Stimulated activated CD4-positive, alpha-beta T cell treated with anti-CD3 and anti-CD28 coated beads, Interleukin-1b, Interleukin-23, amount 100 ng/mL, for 24 hours (primary cell): ENCODE measurements at places on chromosomes 6 and 20.

- DNase-seq = no peak
Observed at GRCh38 chr20:61638802-61639585, 386.9 kb downstream of the CDH4 start.

GRCh38 chr20:29873946-29874345, 1383.5 kb upstream of the DEFB115 start:
- no peak for DNase-seq

DNA sequence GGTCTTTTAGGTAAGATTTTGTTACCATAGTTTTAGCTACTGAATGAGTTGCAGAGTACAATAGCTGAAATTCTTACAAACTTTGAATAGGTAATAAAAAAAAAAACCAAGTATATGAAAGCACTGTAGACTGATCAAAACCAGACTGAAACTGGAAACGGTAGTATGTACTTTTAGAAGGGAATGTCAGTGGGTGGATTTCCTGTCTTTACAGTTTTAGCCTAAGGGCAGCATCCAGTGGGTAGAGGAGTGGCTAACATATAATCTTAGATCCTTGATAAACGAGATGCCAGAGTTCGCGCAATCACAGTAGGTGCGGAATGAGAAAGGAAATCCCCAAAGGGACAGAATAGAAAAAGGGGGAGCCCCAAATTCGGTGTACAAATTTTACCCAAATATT, 385.9 kb upstream of the RUNX2 start:
- no peak for DNase-seq

DNA sequence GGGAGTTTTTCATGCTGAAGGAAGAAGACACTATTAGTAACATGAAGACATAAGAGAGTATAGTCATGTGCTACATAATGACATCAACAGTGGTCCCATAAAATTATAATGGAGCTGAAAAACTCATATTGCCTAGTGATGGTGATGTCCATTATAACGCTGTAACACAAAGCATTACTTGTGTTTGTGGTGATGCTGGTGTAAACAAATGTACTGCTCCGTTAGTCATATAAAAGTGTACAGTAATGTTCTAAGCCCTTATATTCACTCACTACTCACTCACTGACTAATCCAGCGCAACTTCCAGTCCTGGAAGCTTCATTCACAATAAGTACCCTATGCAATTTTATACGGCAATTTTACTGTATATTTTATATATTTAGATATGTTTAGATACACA, 26.8 kb upstream of the ASF1A start:
- no peak for DNase-seq

- DNase-seq = no peak
Observed at GRCh38 chr6:64672651-64673050, 1034.4 kb downstream of the EYS start.

DNA sequence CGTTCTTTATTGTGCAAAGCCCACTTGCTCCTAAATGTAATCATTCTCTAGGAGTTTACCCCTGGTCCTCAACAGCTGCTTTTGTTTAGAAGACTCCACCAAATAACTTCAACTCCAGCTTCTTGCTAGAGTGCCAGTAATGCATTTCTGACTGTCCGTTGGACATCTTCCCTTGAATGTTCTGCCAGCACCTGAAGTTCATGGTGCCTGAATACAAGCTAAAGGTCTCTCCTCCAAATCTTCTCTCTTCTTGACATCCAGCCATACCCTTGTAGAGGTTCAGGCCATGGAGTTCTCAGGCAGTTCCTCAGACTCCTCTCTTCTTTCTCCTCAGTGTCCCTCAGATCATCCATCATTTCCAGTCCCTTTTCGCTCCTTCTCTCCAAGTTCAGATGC, 21.7 kb downstream of the PHACTR2 start:
- DNase-seq = no peak

- DNase-seq = no peak
Observed at GRCh38 chr6:108113557-108114519, 39.3 kb upstream of the OSTM1 start.

DNA sequence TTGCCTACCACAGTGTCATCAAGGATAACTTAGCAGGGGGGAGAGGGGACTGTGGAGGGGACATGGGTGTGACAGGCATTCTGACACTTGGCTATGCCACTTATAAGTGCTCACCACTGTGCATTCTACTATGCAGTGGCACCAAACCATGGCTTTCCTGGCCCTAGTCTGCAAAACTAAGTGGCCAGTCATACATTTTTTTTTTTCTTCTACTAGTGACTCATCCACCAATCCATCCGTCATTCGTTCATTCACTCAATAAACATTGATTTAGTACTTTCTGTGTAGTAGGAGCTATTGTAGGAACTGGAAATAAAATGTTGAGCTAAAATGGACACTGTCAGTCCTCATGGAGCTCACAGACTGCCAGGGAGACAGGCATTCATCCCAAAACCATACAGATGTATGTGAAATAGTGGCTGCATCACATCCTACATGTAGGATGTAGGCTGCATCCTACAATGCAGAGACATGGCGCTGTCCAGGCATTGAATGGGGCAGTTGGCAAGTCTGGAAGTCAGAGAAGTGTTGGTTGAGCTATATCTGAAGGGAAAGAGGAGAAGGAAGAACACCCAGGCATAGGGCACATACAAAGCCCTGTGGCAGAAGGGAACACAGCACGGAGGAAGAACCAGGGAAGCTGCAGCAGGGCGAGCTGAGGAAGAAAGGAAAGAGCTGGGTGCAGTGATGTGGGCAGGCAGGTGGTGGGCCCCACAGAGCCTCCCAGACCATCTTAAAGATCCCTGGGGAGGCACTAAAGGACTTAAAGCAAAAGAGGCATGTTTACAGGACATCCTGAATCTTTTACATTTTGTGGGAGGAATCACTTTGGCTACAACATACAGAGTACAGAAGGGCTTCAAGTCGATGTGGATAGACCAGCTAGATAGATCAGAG, 224.4 kb downstream of the UST start:
- DNase-seq = no peak

GRCh38 chr6:38307740-38308139, 332.0 kb downstream of the BTBD9 start:
- no peak for DNase-seq

DNA sequence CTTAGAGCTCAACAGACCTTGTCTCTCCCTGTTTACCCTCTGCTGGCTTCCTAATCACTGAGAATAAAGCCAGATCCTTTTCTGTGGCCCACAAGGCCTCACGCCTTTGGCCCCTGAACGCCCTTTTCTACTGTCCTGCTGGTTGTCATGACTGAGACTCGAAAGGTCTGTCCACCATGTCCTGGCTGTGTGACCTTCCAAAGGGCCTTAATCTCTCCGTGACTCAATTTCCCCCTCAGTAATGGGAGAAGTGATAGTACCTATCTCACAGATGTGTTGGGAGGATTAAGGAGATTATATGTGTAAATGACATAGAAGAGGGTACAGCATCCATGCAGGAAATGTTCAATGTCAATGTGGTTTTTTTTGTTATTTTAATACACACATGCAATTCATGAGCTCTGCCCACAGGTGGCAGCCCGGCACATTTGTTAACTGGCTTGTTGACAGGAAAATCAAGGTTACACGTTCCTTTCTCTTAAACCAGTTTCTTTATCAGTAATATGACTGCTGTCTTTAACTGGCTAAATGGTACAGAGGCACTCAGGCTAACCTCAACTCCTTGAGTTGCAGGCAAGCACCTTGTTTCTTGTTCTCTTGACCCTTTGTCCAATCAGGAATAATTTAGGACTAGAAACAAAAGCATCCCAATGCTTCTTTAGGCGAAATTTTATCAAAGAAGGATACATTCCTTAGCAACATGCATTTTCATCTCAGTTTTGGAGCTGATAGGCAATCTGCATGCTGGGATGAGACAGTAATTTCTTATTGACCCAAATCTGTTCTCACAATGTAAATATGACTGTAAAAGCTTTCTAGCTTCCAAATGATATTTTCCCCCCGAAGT, 16.6 kb downstream of the SLC22A1 start:
- DNase-seq = peak; percentile 33

DNA sequence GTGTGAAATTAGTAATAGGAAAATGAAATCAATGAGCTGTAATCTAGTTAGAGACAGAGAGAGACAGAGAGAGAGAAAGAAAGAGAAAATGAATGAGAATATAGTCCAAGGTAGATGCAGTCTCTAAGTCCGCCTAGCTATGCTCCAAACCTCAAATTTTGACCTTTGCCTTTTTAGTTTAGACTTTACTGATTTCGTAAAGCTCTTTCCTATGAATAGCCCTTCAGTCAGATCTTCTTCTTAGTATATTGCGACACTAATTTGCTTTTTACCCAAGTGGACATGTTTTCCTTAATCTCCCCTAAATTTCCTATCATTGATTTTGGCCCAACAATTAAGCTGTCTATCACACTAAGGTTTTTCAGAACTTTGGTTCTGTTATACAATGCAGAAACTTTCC, 49.5 kb downstream of the TFAP2D start:
- no peak for DNase-seq

GRCh38 chr6:143842461-143842901, 657 bp upstream of the LTV1 start:
- peak; percentile 2 for DNase-seq

DNA sequence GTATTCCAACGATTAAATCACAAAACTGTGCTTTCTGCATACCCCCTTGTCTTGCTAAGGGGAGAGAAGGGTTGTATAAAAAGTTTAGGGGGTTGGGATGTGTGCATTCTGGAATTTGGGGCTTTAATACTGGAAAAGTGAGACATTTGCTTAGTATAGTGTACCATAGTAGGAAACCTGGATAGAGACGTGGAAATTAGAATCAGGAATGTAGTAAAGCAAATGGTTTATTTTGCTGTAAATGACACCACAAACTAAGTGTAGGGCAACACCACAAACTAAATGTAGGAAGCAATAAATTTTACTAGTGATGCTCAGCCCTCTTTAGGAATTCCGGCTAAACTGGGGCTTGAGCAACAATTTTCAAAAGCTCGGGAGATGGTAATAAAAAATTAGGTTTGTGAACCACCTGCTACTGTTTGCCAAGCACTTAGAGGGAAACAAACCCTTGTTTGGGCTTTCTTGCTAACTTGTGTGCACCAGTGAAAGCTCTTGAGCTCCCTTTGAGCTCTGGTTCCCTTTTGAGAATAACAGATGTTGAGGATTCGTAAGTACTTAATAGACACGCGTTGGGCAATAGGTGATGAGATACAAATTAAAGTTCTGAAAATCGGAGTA, 13.8 kb downstream of the BRD2 start:
- no peak for DNase-seq

DNA sequence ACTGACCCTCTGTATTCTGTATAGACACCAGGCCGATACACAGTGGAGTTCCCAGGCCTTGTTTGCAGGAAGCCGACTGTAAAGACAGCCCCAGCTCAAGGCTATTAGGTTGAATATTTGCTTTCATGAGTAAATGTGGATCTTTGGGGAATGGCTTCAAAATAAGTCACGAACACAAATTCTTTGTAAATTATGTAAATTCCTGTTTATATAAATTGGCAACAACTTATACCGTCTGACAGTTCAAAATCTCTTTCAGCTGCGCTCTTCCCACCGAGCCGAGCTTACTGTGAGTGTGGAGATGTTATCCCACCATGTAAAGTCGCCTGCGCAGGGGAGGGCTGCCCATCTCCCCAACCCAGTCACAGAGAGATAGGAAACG, 24.7 kb downstream of the EDN3 start:
- DNase-seq = no peak

- DNase-seq = no peak
Observed at GRCh38 chr6:7062451-7063162, 45.2 kb upstream of the RREB1 start.

- no peak for DNase-seq
Observed at GRCh38 chr20:58463256-58463655, 51.9 kb downstream of the APCDD1L start.

GRCh38 chr6:7461416-7461815, 71.8 kb downstream of the RIOK1 start:
- no peak for DNase-seq

DNA sequence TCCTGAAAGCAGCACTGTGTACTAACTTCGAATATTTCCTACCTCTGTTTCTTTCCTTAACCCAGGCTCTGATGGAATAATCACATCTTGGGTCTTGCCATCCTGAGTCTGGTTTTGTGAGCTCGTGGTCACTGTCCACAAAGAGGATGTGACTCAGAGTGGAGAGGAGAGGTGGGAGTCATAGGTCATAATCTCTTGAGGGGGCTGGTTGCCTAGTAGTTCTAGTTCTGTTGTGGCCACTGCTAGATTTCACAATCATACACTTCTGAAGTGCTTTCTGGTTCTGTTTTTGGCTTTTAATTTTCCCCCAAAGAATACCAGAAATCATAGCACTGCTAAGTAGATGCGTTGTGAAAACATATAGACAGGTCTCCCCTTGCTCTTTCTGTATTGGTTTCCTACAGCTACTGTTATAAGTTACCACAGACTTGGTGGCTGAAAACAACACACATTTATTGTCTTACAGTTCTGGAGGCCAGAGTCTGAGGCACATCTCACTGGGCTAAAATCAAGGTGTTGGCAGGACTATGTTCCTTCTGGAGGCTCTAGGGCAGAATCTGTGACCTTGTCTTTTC, 102.8 kb downstream of the NRSN1 start:
- no peak for DNase-seq

- no peak for DNase-seq
Observed at GRCh38 chr20:5220321-5221060, 93.7 kb downstream of the CDS2 start.

DNA sequence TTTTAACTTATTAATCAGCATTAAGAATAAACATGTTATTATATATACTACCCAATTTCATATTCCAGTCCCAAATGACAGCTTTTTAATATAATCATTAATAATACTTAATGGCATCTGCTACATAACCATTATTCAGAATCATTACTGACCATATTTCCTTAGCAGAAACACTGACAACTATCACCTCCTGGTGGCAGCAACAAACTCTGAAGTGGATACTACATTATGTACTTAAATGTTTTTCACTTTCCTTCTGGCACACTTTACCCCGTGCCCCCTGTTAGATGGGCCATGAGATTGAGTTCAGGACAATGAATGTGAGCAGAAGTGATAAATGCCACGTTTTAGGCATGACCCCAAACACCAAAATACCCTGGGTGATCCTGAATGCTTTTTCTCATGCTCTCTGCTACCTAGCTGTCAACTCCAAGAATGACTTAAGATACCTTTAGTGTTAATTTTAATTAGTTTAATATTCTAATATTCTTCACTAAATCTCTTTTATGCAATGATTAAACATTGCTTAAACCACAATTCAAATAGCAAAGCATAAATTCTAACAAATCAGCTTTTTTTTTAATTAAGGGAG, 77.1 kb downstream of the LMBRD1 start:
- no peak for DNase-seq

DNA sequence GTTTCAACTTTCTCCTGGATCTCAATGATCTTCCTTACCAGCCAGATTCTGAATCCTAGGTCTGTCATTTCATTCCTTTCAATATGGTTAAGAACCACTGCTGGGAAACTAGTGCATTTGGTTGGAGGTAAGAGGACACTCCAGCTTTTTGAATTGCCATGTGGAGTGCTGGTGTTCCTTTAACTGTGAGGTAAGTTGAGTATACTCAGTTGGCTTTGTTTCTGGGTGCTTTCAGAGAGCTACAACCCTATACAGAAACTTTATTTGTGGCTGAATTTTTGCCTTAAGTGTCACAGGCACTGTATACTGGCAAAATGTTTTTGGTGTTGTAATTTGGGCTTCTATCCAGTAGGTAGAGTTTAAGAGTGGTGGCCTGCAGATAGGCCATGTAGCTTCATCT, 175.8 kb downstream of the TBC1D32 start:
- DNase-seq = no peak

- DNase-seq = no peak
Observed at GRCh38 chr6:69090132-69090531, 455.1 kb downstream of the ADGRB3 start.

GRCh38 chr20:25019381-25020155, 27.0 kb upstream of the APMAP start:
- no peak for DNase-seq
